NCI-H82 (cell line): ENCODE measurements at places on chromosomes 12 and 14.

DNA sequence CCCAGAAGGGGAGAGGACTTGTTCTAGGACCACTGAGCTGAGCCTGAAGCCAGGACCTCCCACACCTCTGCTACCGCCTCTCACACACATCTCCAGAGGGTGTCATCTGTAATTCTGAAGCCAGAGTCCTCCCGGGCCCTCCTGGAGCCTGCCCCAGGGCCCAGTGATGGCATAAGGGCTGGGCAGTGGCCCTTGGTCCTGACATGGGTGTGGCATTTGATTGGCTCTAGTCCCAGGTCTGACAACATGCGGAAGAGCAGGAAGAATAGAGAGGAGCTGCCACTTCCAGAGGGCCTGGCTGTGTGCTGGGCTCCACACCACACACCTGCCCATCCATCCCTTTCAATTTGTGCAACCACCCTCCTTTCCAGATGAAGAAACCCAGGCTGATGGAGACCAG is 144.3 kb upstream of the GSC start:
- DNase-seq, result no peak

DNA sequence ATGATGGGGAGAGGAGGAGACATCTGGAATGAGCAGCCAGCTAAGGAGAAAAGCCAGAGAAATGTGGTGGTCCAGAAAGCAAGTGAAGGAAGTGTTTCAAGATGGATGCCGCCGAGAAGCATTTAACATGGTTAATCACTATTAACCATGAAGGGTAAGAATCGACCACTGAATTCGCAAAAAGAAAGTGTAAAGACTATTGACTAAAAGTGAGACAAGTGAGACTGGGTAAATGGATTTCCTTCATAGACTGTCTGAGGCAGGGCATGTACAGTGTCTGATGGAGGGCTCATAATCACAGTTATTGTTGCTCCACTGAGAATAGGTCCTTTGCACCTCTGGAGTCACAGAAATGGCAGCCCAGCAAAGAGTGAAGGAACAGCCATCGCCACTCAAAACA is 25.3 kb upstream of the CLMN start:
- no peak for DNase-seq

- DNase-seq, result peak; percentile 40
Measured at GRCh38 chr12:120006258-120006975, 17.4 kb downstream of the BICDL1 start.

DNA sequence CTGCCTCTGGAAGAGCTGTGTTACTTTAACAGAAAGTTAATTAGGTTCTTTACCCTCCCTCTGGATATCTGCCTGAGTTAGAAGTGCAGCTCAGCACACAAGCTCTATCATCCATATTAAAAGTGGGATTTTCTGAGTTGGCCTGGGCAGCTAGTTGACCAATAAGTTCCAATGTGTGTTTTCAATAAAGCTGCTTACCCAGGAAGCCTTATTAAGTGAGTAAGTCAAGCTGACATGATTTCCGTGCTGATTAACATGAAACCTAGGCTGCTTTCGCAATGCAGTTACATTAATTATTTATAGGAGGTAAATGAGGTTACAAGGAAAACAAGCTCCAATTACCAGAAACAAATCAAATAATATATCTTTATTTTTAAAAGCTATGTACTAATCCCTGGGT is 4.8 kb downstream of the NEUROD4 start:
- DNase-seq, result peak; percentile 41

DNA sequence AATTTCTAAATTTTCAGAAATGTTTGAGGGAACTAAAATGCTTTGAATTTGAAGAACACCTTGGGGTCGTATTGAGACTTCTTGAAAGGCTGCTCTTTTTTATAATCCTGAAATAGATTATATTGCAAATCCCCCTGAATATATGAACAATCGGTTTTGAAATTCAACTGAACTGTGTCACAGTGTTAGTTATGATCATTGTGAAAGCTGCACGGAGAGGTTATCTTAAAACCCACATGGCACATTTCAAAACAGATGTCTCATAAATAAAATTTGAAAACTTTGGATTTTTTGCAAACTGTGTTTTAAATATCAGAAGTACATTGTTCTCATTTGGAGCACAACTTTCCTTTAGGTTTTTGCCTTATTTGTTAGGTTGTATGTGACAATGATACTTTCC is 218.4 kb downstream of the TMEM117 start:
- no peak for DNase-seq
